RPMI7951 (cell line): ENCODE measurements at places on chromosomes 16 and 17.
A peak's percentile ranks its signal among the peaks of the same experiment; 100 is the strongest.

- DNase-seq: no peak
Observed at GRCh38 chr17:17887752-17888304, 51.0 kb upstream of the SREBF1 start.

- no peak for DNase-seq
Observed at GRCh38 chr16:4351880-4352279, 759 bp upstream of the PAM16 start.

DNA sequence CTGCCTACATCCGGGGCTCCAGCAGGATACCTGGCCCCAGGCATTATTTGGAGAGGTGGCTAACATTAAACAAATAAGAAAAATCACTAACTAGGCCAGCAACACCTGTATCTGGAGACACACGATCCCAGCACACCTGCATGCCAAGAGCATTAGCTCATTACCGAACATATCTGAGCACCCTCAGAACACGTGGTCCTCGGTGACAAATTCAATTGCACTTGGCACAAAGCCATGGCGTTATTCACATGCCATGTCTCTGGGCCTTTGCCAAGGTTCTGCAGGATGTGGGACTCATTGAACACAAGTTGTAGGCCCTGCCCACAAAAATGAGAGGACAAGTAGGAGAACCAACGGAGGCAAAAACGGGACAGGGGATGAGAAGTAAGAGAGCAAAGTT lies 552.3 kb downstream of the TOX3 start:
- DNase-seq: peak; percentile 58

- no peak for DNase-seq
Observed at GRCh38 chr17:60455378-60455777, 33.1 kb downstream of the CHCT1 start.

- no peak for DNase-seq
Observed at GRCh38 chr16:53598511-53599275, 95.7 kb upstream of the AKTIP start.

DNA sequence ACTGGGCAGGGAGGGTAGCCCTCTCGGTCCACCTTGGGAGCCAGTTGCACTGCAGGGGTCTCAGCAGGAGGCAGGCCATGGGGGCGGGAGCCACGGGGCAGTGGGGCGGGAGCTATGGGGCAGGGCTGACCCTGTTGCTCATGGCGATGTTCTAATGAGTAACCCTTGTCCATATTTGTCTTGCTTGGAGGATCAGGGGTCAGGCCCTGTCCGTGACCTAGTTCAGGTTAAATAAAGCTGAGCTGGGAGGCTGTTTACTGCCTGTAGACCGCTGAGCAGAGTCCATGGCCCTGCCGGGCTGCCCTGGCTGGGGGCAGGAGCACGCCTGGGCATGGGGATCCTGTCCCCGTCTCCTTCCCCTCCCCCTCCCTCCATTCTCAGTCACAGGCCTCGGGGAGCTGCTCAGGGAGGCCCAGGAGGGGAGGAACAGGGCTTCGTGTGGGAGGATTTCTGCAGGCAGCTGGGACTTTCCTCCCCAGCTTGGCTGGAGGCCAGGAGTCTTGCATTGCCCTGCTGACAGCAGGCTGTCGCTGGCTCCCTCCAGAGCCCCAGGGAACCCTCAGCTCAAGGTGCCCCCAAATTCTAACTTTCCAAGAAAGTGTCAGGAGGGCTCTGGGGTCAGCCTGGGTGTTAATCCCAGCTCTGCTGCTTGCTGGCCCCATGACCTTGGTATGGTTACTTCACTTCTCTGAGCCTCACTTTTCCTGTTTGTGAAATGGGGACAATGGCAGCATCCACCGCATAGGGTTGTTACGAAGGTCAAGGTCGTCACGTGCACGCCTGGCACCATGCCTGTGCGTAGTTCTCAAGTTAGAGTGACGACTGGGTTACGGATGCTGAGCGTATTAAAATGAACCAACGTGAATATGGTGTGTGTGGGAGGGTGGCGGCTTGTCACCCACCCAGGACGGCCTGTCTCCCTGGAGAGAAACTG lies 6.1 kb upstream of the SERPINF2 start:
- peak; percentile 60 for DNase-seq

DNA sequence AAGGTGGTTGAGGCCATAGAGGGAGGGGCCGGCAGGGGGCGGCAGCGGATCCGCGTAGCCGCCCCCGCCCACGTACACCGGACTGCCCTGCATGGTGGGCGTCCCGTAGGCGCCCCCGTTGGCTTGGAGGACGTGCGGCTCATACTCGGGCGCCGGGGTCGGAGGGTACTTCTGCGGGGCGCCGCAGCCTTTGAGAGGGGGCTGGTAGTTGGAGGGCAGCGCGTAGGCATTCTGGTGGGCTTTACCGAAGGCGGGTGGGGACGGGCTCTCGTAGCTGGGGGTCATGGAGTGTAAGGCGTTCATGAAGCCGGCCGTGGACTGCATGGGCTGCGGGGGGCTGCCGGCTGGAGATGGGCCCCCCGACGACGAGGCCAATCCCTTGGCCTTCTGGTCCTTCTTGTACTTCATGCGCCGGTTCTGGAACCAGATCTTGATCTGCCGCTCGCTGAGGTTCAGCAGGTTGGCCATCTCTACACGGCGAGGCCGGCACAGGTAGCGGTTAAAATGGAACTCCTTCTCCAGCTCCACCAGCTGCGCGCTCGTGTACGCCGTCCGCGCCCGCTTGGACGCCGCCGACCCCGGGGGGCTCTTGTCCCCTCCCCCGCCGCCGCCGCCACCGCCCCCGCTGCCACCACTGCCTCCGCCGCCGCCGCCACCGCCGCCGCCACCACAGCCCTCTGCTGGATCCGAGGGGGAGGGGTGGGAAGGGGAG lies 5.7 kb upstream of the HOXB2 start:
- no peak for DNase-seq

GRCh38 chr17:19787733-19788357 lies 39.7 kb upstream of the ALDH3A1 start:
- no peak for DNase-seq

GRCh38 chr16:16143038-16143763 lies 80.1 kb downstream of the ABCC6 start:
- DNase-seq: no peak

- DNase-seq: no peak
Observed at GRCh38 chr16:22035153-22035552, 27.2 kb downstream of the MOSMO start.

GRCh38 chr16:14608111-14608566 lies 21.9 kb downstream of the PARN start:
- no peak for DNase-seq

DNA sequence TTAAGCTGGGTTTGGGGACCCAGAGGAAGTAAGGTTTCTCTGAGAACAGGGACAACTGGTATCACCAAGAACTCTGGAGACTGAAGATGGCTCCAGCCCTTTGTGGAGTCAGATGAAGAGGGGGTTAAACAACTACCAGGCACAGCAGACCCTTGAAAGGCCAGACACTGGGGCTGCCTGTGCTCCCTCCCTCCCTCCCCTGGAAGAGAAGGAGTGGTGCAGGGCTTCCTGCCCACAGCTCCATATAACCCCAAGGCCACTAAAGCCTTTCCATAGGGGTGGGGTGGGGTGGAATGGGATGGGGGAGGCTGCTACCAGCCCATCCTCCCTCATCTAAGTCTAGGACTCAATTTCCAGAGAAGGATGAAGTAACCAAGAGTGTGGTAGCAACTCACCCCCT lies 66.7 kb downstream of the CCDC182 start:
- DNase-seq: no peak

GRCh38 chr16:19595043-19595767 lies 39.7 kb downstream of the VPS35L start:
- peak; percentile 59 for DNase-seq
